ENCODE measurements at places on chromosomes 1 and 21. TPM values are rescaled to one million over a fixed set of nuclear protein-coding genes. Genes with fewer than 3 reads are reported as not detected.

DNA sequence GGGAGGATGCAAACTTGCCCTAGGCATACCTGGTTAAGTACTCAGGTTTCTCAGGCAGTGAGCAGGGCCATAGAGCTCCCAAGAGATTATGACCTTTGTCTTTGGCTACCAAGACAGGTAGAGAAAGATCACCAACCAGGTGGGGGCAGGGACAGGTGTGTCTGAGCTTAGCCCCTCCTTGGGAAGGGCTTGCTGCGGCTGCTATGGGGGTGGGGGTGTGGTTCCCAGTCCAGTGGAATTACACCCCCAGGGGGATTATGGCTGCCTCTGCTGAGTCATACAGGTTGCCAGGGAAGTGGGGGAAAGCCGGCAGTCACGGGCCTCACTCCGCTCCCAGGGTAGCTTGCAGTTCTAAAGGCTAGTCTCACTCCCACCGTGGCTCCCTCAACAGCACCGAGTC, 65.2 kb upstream of the FAM163A start:
- no peaks in the 10 kb centered on the region for H3K36me3 ChIP-seq
- no peak for DNase-seq
- no peak overlapping the region for H3K4me3 ChIP-seq
- no peaks in the 10 kb centered on the region for H3K27me3 ChIP-seq

DNA sequence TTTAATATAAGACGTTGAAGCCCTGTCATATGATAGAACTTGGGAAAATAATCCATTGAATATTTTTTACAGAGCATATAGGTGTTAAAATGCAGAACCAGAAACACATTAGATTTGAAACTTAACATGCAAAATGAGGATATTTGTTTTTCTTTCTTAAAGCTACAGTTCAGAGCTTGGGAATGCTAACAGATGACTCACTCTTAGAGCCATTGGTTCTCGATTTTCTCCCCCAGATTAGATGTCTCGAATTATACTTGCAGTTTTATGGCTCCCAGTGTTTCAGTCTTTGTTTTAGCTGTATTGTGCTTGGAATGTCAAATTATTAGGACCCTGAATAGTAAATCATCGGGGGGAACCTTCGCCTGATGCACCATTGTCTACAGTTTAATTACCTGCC, 575.7 kb upstream of the ZP4 start:
- H3K36me3 ChIP-seq, result no peaks in the 10 kb centered on the region
- DNase-seq, result no peak
- no peaks in the 10 kb centered on the region for H3K27me3 ChIP-seq
- H3K27ac ChIP-seq, result no peak overlapping the region
- H3K4me3 ChIP-seq, result no peak overlapping the region

DNA sequence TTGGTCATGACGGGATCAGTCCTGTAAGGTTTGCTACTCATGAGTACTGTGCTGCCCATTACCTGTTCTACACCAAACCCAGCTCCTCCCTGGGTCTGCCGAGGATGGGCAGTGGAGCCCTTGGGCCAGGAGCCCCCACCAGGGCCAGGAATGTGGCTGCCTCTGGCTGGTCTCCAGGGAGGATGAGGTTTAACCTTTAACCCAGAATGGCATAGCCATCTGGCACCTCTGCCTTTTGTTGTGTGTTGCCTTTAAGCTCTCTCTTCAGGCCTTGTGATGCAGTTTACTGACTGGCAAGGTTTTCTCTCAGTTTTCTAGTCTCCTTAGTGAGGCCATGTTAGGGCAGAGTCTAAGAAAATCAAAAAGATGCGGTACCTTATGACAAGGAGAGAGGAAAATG, 38.6 kb downstream of the SIPA1L2 start:
- H3K4me1 ChIP-seq, result peaks cover 6% of the 10 kb centered on the region
- no peaks in the 10 kb centered on the region for H3K36me3 ChIP-seq
- no peak overlapping the region for H3K27ac ChIP-seq
- no peak for DNase-seq
- no peak overlapping the region for H3K4me3 ChIP-seq
- no peaks in the 10 kb centered on the region for H3K27me3 ChIP-seq

GRCh38 chr1:246404078-246404477, 103.0 kb downstream of the SMYD3 start:
- H3K4me3 ChIP-seq, result no peak overlapping the region

- no peak overlapping the region for H3K27ac ChIP-seq
- H3K27me3 ChIP-seq, result no peaks in the 10 kb centered on the region
- H3K36me3 ChIP-seq, result no peaks in the 10 kb centered on the region
- no peak for DNase-seq
- H3K4me3 ChIP-seq, result no peak overlapping the region
Measured at GRCh38 chr1:69836971-69837636, 269.4 kb downstream of the LRRC7 start.

The ATAD3B gene
- 28.8 TPM for total RNA-seq

The TEDDM1 gene
- not detected for total RNA-seq

GRCh38 chr1:246450611-246451251, 56.3 kb downstream of the SMYD3 start:
- no peaks in the 10 kb centered on the region for H3K27me3 ChIP-seq
- DNase-seq, result no peak
- H3K27ac ChIP-seq, result no peak overlapping the region
- peak overlapping the region; percentile 51 for H3K4me3 ChIP-seq
- no peaks in the 10 kb centered on the region for H3K4me1 ChIP-seq

GRCh38 chr1:55580845-55581332, 365.7 kb upstream of the USP24 start:
- no peak overlapping the region for H3K4me3 ChIP-seq
- no peaks in the 10 kb centered on the region for H3K4me1 ChIP-seq
- H3K36me3 ChIP-seq, result no peaks in the 10 kb centered on the region
- no peak for DNase-seq
- H3K27ac ChIP-seq, result no peak overlapping the region
- H3K27me3 ChIP-seq, result no peaks in the 10 kb centered on the region

The LY9 gene
- 3.5 TPM for total RNA-seq

- no peaks in the 10 kb centered on the region for H3K4me1 ChIP-seq
- no peaks in the 10 kb centered on the region for H3K36me3 ChIP-seq
- DNase-seq, result no peak
- no peak overlapping the region for H3K4me3 ChIP-seq
Measured at GRCh38 chr1:25090707-25091422, 141.4 kb downstream of the SYF2 start.

The CFHR5 gene
- not detected for total RNA-seq

DNA sequence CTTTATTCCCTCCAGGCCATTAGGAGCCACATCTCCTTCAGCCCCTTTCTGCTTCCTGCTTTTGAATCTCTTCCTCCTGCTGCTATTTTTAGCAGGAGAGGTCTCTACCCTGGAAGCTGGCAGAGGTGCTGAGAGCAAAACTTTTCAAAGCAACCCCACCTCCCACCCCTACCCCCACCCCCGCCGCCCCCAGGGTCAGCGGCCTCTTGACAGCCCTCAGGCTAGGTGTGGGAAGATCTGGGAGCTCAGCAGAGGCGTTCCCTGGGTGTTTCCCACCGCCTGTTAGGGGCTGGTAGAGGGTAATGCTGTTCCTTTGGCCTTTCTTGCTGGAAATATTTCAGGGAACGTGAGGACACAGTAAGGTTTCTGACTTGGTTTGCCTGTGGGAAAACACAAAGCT, 112.5 kb upstream of the CACHD1 start:
- no peaks in the 10 kb centered on the region for H3K36me3 ChIP-seq
- no peak overlapping the region for H3K27ac ChIP-seq
- H3K27me3 ChIP-seq, result no peaks in the 10 kb centered on the region
- no peaks in the 10 kb centered on the region for H3K4me1 ChIP-seq
- H3K4me3 ChIP-seq, result no peak overlapping the region
- DNase-seq, result no peak

- no peaks in the 10 kb centered on the region for H3K27me3 ChIP-seq
- H3K4me3 ChIP-seq, result no peak overlapping the region
- H3K36me3 ChIP-seq, result no peaks in the 10 kb centered on the region
Measured at GRCh38 chr1:173666646-173667045, 3.0 kb downstream of the ANKRD45 start.

The CFHR3 gene
- total RNA-seq, result 2.1 TPM

- H3K36me3 ChIP-seq, result peaks cover 3% of the 10 kb centered on the region
- peak overlapping the region; percentile 26 for H3K27ac ChIP-seq
- H3K4me1 ChIP-seq, result peaks cover 12% of the 10 kb centered on the region
- no peak overlapping the region for H3K4me3 ChIP-seq
- no peaks in the 10 kb centered on the region for H3K27me3 ChIP-seq
Measured at GRCh38 chr1:40980068-40980452, 564 bp downstream of the CTPS1 start.

The A3GALT2 gene
- total RNA-seq, result not detected

GRCh38 chr1:41161846-41162245, 80.3 kb downstream of the SCMH1 start:
- H3K27ac ChIP-seq, result no peak overlapping the region
- no peak overlapping the region for H3K4me3 ChIP-seq
- peaks cover 2% of the 10 kb centered on the region for H3K36me3 ChIP-seq
- no peaks in the 10 kb centered on the region for H3K4me1 ChIP-seq
- DNase-seq, result no peak

The ATP1A2 gene
- 4.1 TPM for total RNA-seq

GRCh38 chr1:5464366-5464765, 527.9 kb downstream of the NPHP4 start:
- no peaks in the 10 kb centered on the region for H3K36me3 ChIP-seq
- H3K4me3 ChIP-seq, result no peak overlapping the region
- H3K27me3 ChIP-seq, result no peaks in the 10 kb centered on the region
- no peaks in the 10 kb centered on the region for H3K4me1 ChIP-seq
- no peak for DNase-seq

The TFF1 gene
- total RNA-seq, result not detected

DNA sequence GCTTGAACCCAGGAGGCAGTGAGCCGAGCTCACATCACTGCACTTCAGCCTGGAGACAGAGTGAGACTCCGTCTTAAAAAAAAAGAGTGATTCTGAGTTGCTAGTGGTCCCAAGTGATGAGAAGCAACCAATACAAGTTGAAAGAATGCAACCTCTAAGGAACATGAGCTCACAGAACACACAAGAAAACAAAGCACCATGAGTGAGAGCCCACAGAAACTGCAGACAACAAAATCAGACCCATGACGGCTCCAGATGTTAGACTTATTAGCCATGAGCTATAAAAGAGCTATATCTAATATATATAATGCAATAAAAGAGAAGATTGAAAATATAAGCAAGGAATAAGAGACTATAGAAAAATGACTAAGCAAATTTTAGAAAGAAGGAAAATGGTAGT, 50.0 kb downstream of the MATN1 start:
- no peaks in the 10 kb centered on the region for H3K27me3 ChIP-seq
- no peak overlapping the region for H3K4me3 ChIP-seq
- no peaks in the 10 kb centered on the region for H3K36me3 ChIP-seq
- no peak for DNase-seq
- H3K27ac ChIP-seq, result no peak overlapping the region
- H3K4me1 ChIP-seq, result no peaks in the 10 kb centered on the region

- H3K4me3 ChIP-seq, result no peak overlapping the region
- no peaks in the 10 kb centered on the region for H3K4me1 ChIP-seq
- no peak for DNase-seq
- no peak overlapping the region for H3K27ac ChIP-seq
- no peaks in the 10 kb centered on the region for H3K36me3 ChIP-seq
Measured at GRCh38 chr1:195740862-195741261, 867.4 kb downstream of the KCNT2 start.

DNA sequence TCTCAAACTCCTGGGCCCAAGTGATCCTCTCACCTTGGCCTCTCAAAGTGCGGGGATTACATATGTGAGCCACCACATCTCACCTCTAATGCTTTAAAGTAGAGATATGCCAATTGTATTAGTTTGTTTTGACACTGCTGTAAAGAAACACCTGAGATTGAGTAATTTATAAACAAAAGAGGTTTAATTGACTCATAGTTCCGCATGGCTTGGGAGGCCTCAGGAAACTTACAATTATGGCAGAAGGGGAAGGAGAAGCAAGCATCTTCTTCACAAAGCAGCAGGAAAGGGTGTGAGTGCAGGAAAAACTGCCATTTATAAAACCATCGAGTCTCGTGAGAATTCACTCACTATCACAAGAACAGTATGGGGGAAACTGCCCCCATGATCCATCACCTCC, 3.5 kb upstream of the MYCL start:
- H3K4me3 ChIP-seq, result no peak overlapping the region

DNA sequence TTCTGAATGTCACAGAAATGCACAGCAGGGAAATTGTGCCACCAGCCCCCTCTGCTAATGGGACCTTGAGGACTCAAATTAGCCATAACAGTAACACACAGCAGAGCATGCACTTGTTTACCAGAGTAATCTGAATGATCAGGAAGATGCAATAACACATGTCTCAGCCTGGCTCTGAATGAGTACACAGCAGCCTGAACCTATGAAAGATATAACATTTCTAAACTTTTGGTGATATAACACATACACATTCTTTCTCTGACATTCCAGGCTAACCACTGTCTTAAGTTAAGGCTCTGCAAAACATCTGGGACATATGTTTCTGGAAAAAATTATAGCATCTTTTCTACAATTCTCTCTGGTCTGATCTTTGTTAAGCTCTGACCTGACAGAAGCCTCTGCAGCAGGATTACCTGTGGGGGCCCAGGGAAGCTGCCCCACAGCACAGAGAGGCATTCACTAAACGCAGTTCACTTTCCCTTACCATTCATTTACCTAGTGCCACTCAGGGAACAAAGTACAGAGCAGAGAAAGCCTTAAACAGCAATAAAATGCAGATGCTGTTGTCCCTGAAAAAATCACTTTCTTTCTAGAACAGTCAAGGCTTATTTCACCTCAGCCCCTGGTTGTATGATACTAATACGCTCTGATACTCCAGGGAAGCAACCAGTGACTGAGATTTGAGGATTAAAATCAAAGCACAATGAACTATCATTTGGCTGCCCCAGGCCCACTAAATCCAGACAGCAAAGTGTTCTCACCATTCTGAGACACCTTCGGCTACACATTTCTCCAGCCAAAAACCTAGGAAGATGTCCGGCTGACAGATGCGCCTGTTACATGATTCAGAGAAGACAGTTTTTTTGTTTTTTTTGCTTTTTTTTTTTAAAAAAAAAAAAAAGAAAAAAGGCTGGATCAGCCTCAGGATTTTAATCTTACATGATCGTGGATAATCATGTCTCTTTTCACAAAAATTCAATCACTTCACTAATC, 54.0 kb upstream of the CNN3 start:
- no peak overlapping the region for H3K4me3 ChIP-seq
- no peaks in the 10 kb centered on the region for H3K36me3 ChIP-seq
- peaks cover 4% of the 10 kb centered on the region for H3K4me1 ChIP-seq
- H3K27me3 ChIP-seq, result no peaks in the 10 kb centered on the region
- peak overlapping the region; percentile 81 for H3K27ac ChIP-seq

The PROK1 gene
- not detected for total RNA-seq

The CLDN8 gene
- 7.1 TPM for total RNA-seq

DNA sequence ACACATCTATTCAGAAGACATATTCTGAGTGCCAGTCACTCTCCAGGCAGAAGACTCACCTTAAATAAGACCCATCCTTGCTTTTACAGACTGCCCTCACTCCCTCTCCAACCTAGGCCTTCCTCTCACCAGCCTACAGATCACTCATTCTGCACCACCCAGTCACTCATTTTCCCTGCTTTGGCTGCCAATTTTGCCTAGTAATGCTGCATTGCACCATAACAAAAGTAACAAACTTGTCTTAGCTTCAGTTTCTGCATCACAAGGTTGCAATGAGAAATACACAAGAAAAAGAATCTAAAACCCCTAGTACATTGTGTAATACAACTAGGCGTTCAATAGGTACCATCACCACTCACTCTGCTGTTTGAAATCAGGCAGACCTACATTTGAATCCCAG, 292.4 kb downstream of the PLPP3 start:
- H3K4me1 ChIP-seq, result no peaks in the 10 kb centered on the region
- no peak for DNase-seq
- H3K4me3 ChIP-seq, result no peak overlapping the region
- no peak overlapping the region for H3K27ac ChIP-seq
- no peaks in the 10 kb centered on the region for H3K27me3 ChIP-seq
- H3K36me3 ChIP-seq, result no peaks in the 10 kb centered on the region

The NES gene
- total RNA-seq, result 50.7 TPM

All from kidney (tissue), 22 donors.